Activated CD4-positive, alpha-beta T cell treated with anti-CD3 and anti-CD28 coated beads for 48 hours (primary cell): ENCODE measurements at places on chromosomes 11 and 22.

- no peak for DNase-seq
Measured at GRCh38 chr11:12158909-12159308, 48.5 kb downstream of the MICAL2 start.

GRCh38 chr22:46634011-46634699, 14.0 kb downstream of the GRAMD4 start:
- DNase-seq: no peak

GRCh38 chr11:403761-404431, 9.9 kb downstream of the PKP3 start:
- DNase-seq: no peak

DNA sequence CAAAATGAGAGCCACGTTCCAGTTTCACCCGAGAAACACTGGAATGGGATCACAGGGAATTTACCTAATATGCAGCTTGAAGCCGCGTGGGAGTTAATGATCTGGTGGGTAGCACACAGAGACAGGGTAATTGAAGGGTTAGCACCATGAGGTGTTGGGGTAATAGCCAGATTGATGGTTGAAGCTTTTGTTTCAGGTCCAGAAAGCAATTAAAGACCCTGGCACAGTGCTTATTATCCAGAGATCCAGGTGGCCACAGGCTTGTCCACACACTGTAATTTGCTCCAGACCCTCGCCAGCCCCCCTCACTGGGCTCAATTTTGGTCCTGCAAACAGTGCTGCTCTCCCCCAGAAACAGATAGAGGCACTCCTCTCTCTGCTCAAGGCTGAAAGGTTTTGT, 282.5 kb upstream of the ISX start:
- no peak for DNase-seq

DNA sequence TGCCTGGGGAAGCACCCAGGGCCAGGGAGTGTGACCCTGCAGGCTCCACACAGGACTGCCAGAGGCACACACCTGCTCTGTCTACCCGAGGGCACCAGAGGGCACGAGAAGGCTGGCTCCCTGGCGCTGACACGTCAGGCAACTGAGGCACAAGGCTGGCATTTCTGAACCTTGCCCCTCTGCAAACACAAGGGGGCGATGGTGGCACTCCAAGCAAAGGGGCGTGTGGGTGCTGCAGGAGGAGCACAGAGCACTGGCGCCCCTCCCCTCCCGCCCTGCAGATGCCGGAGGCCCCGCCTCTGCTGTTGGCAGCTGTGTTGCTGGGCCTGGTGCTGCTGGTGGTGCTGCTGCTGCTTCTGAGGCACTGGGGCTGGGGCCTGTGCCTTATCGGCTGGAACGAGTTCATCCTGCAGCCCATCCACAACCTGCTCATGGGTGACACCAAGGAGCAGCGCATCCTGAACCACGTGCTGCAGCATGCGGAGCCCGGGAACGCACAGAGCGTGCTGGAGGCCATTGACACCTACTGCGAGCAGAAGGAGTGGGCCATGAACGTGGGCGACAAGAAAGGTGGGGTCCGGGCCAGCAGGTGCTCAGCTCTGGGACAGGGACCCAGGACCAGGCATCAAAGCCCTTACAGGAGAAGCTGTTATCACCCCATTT, 20.8 kb upstream of the TXNRD2 start:
- DNase-seq: peak; percentile 84

DNA sequence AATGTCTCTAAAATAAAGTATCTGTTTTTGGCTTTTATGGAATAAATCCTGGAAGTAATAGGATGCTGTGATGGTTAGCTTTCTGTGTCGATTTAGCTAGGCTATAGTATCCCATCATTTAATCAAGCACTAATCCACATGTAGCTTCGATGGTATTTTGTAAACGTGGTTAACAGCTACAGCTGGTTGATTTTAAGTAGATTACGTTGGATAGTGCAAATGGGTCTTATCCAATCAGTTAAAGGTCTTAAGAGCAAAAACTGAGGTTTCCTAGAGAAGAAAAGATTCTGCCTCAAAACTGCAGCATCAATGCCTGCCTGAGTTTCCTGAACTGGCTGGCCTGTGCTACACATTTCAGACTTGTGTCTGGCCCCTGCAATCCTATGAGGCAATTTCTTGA, 314.2 kb upstream of the SORL1-AS1 start:
- DNase-seq: no peak

- DNase-seq: no peak
Measured at GRCh38 chr11:94662065-94662779, 95.1 kb downstream of the PIWIL4 start.

- DNase-seq: no peak
Measured at GRCh38 chr11:33753304-33753967, 17.2 kb upstream of the CD59 start.

DNA sequence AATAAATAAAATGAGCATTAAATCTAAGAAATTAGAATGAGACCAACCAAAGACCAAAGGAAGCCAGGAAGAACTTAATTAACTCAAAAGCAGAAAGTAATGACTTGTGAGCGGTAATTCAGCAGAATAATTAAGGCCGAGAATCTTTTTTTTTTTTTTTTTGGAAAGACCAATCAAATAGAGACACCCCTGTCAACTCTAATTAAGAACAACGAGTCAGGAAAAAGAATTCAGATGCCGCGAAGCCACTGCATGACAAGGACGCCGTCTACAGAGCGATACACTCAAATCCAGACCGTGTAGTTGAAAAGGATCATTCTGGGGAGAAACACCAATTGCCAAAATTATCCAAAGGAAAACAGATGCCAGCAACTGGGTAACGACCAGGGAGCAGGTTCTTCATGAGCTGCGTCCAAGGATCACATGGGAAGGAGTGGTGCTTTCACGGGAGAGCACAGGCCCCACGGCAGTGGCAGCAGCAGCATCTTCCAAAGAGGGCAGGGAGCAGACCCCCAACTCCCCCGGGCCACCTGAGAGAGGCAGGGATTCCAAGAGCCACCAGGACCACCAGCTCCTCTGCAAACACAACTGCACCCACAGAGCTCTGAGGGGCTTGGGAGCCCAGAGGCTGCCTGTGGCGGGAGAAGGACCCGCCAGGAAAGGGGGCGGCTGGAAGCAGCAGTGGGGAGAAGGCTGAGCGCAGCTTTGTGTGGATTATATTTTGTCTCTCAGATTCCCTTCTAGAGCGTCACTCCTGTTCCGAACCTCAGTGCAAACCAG, 469.8 kb downstream of the BRD1 start:
- no peak for DNase-seq

DNA sequence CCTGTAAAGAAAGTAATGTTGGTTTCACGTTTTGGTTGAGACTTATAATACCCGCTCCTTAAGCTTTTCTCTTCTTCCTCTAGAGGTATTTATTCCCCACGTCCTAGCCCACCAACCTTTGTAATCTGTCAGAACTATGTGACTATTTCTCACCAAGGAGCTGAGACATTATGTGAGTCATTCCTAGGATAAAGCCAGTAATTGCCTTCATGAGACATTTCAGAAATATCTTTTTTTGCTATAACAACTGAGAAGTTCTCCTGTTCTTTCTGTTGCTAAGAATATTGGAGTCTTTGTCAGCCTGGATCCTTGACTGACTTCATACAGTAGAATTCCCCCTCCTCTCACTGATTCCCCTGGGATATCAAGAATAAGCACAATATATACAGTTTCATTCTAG, 1497.0 kb upstream of the TENM4 start:
- DNase-seq: no peak

DNA sequence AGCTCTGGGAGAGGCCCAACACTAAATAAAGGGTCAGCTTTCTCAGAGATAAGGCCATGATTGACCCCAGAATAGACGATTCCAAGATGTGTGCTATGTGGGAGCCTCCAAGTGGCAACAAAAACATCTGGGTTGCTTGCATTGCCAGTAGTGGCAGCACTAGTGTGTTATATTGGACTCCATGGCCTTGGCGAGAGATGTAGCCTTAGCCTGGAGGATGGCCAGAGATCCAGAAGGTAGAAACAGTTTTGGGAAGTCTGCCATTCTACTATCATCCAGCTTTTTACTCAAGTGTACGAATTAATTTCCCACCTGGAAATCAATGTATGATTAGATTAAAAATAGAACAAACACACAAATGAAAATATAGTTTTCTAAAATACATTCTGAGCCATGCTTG, 3.0 kb downstream of the OR8D4 start:
- DNase-seq: no peak
